ENCODE measurements at places on chromosomes 7 and 10.

- no peak for DNase-seq
Measured at GRCh38 chr7:88387368-88387767, 80.7 kb upstream of the STEAP4 start.

GRCh38 chr7:37494926-37495325, 46.3 kb upstream of the ELMO1 start:
- no peak for DNase-seq

DNA sequence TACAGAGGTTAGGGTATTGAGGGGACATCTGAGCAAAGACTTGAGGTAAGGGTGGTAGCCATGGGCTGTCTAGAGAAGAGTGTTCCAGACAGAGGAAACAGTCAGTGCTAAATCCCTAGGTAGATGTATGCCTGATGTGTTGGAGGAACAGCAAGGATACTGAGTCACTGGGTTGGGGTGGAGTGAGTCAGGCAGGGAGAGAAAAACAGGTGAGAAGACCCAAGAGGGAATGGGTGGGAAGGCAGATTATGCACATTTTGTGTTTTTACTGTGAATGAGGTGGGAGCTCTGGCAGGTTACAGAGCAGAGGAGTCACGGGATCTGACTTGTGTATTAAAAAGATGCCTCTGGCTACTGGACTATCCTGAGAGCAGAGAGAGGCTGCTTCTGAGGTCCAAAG, 285.0 kb downstream of the CALN1 start:
- no peak for DNase-seq

DNA sequence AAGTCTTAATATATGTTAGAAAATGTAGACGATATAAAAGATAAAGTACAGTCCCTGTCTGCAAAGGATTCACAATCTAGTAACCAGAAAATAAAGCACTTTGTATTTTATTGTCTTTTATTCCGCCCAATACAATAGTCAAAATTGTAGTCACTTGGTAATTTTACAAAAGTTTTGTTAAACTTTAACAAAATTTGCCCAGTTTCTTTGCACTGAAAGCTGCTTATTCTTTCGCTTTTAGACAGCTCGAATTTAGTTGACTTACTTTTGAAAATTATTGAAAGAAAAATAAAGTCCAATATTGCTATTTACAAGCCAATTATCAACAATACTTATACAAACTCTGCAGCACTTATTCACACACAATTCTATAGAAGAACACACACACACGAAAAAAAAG, 534.9 kb upstream of the LRRTM3 start:
- DNase-seq = no peak

DNA sequence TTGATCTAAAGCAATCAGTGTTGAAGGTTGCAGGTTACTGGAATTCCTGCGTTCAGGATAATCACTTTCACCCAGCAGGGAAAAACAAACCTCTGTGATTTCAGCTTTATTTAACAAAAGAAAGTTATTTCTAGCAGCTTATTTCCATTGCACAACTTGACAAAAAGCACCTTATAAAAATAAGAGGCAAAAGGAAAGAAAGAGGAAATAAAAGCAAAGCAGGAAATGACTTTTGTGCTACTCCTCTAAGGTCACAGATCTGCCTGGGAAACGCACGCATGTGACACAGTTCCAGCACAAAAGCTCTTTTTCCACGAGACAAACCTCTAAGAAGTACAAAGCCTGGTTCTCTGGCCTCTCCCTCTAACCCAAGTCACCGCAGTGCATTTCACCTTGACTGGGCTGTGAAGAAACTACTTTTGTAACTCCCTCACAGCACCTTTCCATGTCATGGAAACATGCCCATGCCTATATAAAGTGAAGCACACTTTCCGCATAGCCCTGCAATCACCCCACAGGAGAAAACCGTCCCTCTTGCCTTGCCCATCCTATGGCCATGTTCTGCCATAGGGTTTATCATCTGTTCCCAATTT, 870 bp downstream of the ANK3 start:
- no peak for DNase-seq

DNA sequence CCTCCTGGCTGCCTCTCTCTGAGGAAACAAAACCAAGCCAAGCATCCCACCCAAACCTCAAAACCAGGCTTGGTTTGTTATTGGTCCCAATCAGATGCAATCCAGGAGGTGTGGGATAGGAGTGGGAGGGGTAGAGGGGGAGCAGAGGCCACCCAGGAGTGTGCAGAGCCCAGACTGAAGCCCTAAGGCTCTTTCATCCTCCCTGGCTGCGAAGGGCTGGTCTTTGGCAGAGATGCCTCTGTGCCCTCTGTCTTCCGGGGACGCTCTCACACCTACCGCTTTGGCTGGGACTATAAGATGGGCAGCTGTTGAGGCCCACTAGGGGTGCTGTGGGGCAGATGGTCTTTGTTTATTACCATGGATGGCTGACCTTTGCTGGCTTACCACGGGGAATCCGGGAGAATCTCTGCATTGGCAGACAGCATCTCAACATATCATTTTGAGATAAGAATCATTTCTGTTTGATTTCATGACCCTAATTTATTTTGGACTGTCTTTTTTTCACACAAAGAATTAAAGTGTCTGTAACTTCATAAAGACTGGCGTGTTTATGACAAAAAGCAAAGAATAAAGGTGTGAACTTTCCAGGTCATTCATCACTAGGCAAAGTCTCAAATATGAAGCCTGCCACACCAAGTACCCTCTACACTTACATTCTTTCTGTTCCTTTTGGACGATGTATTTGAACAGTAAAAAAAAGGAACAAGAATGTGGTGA, 6.5 kb upstream of the DENND2A start:
- DNase-seq = no peak

Measured in glomerular endothelial cell (primary cell).